ENCODE measurements at places on chromosomes 5 and 9.

DNA sequence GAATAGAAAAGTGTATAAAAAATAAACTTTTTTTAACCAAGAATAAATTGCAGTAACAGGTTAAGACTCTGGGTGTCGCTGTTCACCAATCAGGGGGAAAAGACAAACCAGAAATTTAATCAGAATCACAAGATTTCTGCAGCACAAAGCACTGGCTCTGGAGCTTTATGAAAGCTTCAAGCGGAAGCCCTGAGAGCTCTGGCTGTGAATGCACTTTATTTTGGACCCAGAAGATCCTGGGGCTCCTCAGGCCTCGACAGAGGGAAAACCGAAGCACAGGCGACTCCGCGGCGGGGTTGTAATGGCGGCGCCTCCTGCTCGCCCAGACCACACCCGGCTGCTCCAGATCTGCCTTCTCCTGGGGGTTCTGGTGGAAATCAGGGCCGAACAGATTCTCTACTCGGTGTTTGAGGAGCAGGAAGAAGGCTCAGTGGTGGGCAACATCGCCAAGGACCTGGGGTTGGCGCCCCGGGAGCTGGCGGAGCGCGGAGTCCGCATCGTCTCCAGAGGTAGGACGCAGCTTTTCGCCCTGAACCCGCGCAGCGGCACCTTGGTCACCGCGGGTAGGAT, at the start of gene PCDHGA4:
Gene PCDHGA4, plus strand, starts transcription at position 122 of the 570 bp plus-strand sequence. Its CDS starts 87 bp downstream, at position 209.
- no peak for DNase-seq

GRCh38 chr5:83042507-83042906, 34.7 kb downstream of the TMEM167A start:
- no peak for DNase-seq

DNA sequence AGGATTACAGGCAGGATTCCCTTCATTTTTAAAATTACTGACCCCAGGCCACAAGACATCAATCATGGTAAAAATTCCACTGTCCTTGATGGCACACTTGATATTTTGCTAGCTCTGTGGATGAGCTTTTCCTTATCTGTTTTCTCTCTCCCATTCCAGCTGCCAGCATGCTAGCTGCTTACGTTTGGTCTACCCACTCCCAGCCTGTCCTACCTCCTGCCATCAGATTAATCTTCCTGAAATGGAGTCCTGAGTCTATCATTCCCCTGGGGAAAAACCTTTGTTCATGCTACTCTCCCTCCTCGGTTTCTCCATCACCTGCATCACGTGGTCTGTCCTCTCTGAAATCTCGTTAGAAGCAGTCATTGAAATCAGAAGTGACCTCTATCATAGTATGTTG, 108.9 kb downstream of the F2RL2 start:
- DNase-seq: no peak

- DNase-seq: no peak
Observed at GRCh38 chr9:6876195-6876894, 118.6 kb downstream of the KDM4C start.

GRCh38 chr5:56684159-56684558, 131.2 kb upstream of the MAP3K1 start:
- no peak for DNase-seq

GRCh38 chr5:178555771-178556211, 34.4 kb downstream of the COL23A1 start:
- no peak for DNase-seq
